NCI-H187 treated with DMSO at 0.1 percent for 48 hours (cell line): ENCODE measurements at places on chromosomes 16 and 17.

DNA sequence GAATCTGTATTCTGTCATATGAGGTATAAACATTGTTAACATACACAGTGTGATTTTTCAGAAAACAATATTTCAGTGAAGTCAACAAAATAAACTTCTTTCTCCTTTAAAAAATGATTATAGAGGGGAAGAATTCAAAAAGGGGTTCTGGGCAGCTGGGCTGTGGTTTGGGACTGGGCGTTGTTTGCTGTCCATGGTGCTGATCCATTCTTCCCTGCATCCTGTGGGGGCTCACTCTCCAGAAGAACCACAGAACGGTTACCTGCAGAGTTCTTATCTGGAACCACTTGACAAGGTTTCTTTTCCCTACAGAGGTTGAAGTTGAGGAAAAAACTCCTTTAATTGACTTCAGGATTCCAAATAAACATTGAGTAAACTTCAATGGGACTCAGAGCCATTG is 1091.0 kb downstream of the CDH8 start:
- no peak for DNase-seq

GRCh38 chr16:5549802-5550201 is 452.2 kb upstream of the EEF2KMT start:
- DNase-seq = no peak

DNA sequence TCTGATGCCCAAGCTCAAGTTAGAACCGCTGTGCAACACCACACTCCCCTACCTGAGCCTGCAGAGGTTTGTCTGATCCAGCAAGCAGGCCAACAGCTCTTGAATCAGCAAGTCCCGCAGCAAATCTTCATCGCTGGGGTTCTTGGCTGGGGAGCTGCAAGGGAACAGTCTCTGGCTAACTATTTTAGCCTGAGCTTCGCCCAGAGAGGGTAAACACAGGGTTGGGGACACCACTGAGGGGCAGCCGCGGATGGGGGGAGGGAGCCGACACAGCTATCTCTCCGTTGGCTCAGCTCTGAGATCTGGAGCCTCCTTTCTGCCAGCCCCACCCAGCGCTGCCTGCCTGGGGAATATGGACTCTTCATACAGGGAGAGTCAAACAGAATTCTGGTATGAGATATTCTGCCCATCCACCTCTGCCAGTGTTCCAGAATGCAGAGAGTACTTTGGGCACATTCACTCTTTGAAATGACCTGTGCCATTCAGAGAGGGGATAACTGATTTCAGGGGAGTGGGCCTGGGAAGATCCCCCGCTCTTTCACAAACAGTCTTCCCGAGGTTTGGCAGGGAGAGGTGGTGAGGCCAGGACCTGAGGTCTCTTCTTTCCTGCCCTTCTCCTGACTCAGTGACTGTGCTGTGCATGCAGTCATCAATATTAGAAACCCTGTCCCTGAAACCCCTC is 7.4 kb downstream of the GIP start:
- DNase-seq = no peak

GRCh38 chr16:59126486-59126885 is 392.4 kb upstream of the GOT2 start:
- DNase-seq = no peak

DNA sequence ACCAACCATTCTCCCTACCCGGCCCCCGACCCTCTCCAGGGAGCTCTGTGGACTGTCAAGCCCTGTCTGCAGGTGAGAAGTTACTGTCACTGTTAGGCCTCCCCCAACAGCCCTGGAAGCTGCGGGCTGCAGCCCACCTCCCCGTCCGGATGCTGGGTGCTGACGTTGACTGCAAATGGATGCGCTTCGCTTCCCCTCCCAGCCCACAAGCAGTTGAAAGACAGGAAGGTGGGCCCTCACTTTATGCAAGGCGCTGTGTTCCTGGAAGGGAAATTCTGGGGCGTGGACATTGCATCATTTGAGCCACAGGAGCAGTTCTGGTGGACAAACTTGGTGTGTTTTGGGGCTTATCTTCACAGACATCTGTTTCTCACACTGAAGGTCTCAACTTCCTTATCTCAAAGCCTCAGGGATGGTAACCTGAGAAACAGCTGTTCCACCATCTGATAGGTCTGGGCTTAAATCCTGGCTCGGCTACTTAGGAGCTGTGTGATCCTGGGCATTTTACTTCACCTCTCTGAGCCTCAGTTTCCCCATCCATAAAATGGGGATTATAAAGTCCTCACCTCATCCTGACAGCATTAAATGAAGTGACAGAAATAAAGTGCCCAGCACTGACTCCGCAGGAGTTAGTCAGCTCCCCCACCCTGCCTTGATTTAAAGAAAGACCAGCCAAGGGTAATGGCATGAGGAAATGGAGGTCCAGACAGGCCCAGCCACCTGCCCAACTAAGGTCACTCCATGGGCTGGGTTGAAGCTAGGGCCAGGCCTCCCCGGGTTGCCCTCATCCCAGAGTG is 4.6 kb upstream of the DRC7 start:
- DNase-seq = no peak

GRCh38 chr17:16068323-16068722 is 68.7 kb downstream of the TTC19 start:
- no peak for DNase-seq

- DNase-seq = no peak
These were observed 239.8 kb downstream of the CHD9NB start for GRCh38 chr16:52812678-52813556.

GRCh38 chr17:21127509-21128077 is 829 bp downstream of the DHRS7B start:
- DNase-seq = no peak

- no peak for DNase-seq
These were observed 220.0 kb downstream of the ZNF423 start for GRCh38 chr16:49635591-49636581.

GRCh38 chr16:80596507-80597207 is 55.9 kb downstream of the DYNLRB2 start:
- DNase-seq = no peak

- DNase-seq = no peak
These were observed 5.6 kb downstream of the FMNL1 start for GRCh38 chr17:45227101-45227925.

DNA sequence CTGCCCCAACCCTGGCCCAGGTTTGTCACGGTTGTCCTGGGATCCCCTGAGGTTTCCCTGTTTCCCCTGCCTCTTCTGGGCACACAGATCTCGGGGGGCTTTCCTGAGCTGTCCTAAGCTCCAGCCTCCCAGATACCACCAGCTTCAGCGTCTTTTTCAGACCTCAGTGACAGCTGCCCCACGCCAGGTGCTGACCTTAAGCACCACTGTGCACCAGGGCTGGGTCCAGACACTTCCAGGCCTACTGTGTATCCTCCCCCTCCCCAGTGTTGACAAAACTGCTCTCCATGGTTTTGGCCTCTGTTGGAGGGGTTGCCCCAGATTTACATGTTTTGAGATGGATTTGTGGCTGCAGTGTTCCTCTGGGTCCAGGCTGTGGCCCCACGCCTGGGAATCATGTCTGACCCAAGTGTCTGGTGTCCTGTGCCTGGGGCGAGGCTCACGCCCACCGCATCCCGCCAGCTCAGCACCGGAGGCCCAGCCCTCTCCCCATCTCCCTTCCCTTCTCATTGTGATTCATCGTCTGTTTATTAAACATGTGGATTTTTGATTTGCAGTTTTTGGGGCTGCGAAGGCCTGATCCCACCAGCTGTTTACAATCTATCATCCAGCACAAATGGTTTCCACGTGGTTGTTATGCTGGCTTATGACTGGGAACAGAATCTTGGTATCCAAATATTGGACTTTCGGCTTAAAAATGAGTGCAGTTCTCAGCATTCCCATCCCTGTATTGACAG is 82.1 kb downstream of the METRNL start:
- no peak for DNase-seq

DNA sequence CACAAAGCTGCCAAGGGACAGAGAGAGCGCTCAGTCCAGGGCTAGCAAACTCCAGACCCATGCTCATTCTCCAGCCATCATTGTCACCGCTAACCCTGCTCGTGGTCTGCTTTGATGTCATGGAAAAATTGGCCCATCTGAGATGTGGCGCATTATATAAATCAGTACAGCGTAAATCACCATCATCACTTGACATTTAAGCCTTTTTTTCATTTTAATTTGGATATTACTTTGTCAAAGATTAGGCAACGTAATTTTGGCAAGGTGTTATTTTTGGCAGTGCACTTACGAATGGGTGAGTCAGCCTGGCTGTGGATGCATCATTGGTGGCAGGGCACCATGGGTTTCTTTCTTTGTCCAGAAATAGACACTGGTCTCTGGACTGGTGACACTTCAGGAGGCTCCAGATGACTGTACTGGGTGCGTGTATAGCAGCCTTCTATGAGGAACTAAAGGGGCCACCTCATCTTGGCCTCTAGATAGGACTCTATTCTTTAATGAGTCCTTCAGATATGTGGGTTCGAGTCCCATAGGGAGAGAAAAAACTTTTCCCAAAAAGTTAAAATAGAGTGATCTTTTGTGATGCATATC is 166.3 kb downstream of the MSI2 start:
- no peak for DNase-seq

DNA sequence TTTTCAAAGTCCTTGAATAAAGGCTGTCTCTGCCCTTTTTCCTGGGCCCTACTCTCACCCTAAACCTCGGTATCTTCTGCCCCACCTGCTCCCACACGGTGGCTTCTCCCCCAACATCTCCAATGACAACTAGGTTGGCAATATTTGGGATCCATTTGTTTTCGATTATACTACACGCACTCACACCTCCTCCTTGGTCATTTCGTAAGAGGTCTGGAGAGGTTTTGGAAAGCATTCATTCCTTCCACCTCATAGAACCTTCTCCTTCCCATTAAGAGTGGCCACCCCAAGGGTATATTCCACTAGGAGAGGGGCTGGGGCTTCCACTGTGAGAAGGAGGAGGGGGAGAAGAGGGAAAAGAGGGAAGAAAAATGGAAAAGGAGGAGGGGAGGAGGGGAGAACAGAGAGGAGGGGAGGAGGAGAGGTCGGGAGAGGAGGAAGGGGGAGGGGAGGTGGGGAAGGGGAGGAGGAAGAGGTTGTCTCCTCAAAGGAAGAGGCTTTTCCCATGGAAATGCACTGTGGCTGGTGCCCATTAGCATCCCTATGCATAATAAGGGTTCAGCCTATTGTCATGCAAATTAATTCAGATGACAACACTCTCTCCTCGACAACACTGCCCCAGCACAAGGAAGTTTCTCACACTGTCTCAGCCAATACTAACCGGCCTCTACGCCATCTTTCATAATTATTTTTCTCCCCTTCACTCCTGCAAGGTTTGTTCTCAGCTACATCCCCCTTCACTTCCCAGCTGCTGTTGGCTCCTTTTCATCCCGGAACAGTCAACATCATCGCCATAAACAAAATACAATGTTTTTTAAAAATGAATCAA is 30.0 kb downstream of the SOX9 start:
- no peak for DNase-seq

- no peak for DNase-seq
These were observed 2.0 kb downstream of the LHX1 start for GRCh38 chr17:36939052-36939801.

- DNase-seq = no peak
These were observed 26.7 kb downstream of the SDK2 start for GRCh38 chr17:73617501-73617900.

DNA sequence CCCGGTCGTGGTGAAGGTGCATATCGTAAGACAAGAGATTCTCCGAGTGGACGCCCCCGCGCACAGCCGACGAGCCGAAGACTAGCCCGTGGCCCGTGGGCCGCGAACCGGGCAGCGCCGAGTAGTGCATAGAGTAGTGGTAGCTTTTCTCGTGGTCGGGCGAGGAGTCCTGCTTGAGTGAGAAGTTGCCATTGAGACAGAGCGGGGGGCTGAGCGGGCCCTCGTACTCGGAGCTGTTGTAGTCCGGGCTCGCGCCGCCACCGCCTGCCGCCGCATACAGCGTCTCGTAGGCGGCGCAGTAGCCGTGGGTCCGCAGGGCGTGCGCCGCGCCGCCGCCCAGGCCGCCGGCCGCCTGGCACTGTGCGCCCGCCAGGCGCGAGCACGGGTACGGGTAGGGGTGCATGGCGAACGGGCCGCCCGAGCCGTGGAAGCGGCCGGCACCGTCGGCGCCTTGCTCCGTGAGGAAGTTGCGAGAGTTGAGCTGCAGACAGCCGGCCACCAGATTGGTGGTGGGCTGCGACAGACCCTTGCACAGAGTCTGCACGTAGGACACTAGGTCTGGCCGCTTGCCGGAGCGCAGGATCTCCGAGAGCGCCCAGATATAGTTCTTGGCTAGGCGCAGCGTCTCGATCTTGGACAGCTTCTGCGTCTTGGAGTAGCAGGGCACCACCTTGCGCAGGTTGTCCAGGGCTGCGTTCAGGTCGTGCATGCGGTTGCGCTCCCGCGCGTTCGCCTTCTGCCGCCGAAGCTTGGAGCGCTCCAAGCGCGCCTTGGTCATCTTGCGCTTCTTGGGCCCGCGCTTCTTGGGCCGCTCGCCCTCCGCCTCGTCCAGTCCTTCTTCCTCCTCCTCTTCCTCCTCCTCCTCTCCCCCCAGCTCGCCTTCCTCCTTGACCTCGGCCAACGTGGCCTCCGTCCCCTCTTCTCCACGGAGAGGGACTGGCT is 2.0 kb downstream of the NEUROD2 start:
- no peak for DNase-seq

- no peak for DNase-seq
These were observed 201.2 kb upstream of the CACNG3 start for GRCh38 chr16:24054741-24055491.

DNA sequence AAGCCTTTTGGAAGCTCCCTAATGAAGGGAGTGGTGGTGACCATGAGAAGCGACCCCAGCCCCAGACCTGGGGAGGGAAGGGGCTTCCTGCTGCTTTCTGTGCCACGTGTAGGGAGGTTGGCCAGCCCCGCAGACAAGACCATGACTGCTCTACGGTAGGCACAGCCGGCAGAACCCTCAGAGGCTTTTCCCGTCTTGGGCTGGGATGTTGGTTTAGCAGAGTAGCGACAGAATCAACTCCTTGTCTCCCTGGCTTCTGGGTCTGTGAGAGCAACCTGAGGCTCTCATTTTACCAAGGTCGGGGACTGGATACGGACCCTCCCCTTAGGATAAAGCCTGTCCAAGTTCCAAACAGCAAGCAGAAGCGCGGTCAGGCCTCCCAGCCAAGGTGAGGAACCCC is 123.3 kb downstream of the AXIN2 start:
- DNase-seq = no peak

- no peak for DNase-seq
These were observed 3.0 kb downstream of the MT2A start for GRCh38 chr16:56611281-56611833.

DNA sequence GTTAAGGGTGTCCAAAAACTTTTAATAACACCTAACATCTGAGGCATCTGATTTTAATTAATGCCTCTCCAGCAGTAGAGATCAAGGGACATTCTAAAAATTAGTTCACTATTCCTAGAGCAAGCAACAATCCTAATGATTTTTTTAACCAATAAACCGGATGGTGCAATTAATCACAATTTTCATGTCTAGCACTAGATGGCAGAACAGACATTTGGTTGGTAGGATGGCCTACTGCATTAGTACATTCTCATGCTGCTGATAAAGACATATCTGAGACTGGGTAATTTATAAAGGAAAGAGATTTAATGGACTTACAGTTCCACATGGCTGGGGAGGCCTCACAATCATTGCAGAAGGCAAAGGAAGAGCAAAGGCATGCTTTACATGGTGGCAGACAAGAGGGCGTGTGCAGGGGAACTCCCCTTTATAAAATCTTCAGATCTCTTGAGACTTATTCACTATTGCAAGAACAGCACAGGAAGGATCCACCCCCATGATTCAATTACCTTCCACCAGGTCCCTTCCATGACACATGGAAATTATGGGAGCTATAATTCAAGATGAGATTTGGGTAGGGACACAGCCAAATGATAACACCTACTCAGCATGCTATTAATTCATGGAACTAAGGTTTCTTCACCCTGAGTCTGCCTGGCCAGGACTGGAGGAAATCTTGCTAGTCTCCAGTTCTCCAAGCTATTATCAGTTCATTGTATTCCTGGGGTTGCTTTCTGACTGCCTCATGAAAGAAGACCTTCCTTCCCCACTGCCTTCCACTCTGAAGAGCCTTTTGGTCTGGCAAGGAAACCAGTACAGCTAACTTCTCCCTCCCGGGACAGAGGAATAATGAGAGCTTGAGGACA is 24.8 kb downstream of the HS3ST3A1 start:
- no peak for DNase-seq
